ENCODE measurements at places on chromosomes 11 and 22.

- H3K27me3 ChIP-seq, result no peaks in the 10 kb centered on the region
- H3K4me3 ChIP-seq, result no peak overlapping the region
- H3K36me3 ChIP-seq, result no peaks in the 10 kb centered on the region
- no peak overlapping the region for H3K27ac ChIP-seq
These were observed 3900.0 kb upstream of the OR11H1 start for GRCh38 chr22:11627798-11628650.

GRCh38 chr22:19756288-19757128 lies 4.1 kb upstream of the TBX1 start:
- no peak overlapping the region for H3K27ac ChIP-seq
- no peaks in the 10 kb centered on the region for H3K36me3 ChIP-seq
- H3K27me3 ChIP-seq, result peaks cover 11% of the 10 kb centered on the region
- H3K4me1 ChIP-seq, result peaks cover 27% of the 10 kb centered on the region
- peak overlapping the region; percentile 58 for H3K4me3 ChIP-seq

- H3K36me3 ChIP-seq, result no peaks in the 10 kb centered on the region
- peak overlapping the region; percentile 80 for H3K27ac ChIP-seq
- H3K27me3 ChIP-seq, result no peaks in the 10 kb centered on the region
- H3K4me3 ChIP-seq, result no peak overlapping the region
- no peak for DNase-seq
These were observed 37.9 kb downstream of the CELF1 start for GRCh38 chr11:47514825-47515647.

DNA sequence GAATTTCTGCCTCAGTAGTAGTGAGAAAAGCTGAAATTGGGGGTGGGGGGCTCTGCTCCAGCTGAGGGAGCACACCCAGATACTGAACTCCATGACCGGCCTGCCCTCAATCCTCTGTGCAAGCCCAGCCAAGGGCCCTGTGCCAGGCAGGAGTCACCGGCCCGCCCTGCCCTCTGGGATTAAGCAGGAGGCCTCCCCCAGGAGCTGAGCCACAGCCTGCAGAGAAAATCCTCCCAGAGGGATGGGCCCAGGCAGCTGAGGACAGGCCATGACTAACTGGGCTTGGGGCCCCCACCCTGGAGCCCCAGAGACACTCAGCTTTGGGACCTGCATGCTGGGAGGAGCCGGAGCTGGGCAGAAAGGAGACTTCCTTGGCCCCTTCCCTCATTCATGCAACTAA lies 48.8 kb downstream of the MN1 start:
- peak overlapping the region; percentile 86 for H3K27ac ChIP-seq
- H3K4me3 ChIP-seq, result no peak overlapping the region
- peak; percentile 52 for DNase-seq
- H3K27me3 ChIP-seq, result no peaks in the 10 kb centered on the region

DNA sequence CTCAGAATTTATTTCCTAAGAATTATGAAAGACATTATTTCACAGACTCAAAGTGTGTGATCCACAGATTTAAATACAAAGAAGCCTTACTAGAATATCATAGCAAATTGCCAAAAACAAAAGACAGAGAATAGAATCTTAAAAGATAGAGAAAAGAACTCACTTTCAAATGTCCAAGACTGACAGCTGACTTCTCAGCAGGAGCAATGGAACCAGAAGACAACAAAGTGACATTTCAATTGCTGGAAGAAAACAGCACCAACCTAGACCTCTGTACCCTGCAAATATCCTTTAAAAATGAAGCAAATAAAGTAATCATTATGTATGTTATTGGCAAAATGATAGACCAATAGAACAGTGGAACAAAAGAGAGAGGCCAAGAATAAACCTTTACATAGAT lies 109.2 kb downstream of the TTC17 start:
- no peak for DNase-seq
- H3K4me1 ChIP-seq, result no peaks in the 10 kb centered on the region

DNA sequence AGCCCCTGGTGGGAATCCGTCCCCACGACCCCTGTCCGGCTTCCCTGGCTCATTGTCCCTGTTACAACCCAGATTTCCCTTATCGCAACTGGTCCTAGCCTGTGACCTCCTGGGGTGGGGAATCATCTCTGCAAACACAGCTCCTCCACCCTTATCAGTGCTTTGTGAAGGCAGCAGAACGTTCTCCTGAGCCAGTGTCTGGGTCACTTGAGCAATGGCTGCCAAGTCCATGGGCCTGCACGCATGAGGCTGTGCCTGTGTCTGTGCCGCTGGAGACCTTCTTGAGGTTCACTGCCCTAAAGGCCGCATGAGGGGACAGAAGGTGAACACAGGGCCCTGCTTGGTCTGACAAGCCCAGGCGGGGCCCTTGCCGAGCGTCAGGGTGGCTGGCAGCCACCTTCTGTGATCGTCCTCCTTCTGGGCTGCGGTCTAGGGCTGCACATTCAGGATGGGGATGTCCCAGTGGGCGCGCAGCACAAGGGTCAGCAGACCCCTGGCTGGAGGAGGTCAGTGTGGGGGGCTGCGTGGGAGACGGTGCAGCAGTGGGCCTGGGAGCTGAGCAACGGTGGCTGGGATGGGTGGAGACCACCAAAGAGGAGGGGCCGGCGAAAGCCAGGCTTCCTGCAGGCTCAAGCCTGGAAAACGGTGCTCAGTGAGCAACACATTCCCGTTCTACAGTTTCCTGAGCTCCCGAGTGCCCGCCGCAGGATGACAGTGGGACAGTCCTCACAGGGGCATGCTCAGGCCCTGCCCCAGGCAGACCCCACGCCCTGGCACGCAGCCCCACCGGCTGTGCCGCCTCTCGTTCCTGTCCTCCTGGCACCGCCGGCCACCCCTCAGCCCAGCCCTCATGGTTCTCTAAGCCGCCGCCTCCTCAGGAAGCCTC lies 74.1 kb downstream of the CDKN1C start:
- no peaks in the 10 kb centered on the region for H3K27me3 ChIP-seq
- no peaks in the 10 kb centered on the region for H3K36me3 ChIP-seq
- H3K4me3 ChIP-seq, result no peak overlapping the region
- H3K27ac ChIP-seq, result no peak overlapping the region
- H3K4me1 ChIP-seq, result peaks cover 18% of the 10 kb centered on the region
- no peak for DNase-seq

DNA sequence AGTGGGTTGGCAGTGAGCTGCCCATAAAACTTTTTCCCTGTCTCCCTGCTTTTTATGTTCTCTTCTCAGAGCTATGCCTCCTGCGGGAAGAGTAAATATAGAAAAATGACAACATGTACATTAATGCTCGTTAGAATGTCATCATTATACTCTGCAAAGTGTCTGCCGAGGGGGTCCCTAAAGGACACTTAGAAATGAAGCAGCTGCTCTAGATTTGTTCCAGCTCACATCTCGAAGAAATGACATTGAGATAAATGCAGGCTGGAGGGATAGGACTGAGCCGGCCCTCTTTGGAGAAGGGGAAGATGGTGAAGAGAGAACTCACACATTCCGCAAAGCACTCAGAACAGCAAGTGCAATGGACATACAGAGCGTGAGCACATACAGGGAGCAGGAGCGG lies 240.0 kb downstream of the NXPE2 start:
- no peaks in the 10 kb centered on the region for H3K27me3 ChIP-seq
- no peaks in the 10 kb centered on the region for H3K4me1 ChIP-seq
- no peak overlapping the region for H3K4me3 ChIP-seq
- H3K27ac ChIP-seq, result no peak overlapping the region
- no peak for DNase-seq

- no peaks in the 10 kb centered on the region for H3K36me3 ChIP-seq
- no peaks in the 10 kb centered on the region for H3K4me1 ChIP-seq
- no peak for DNase-seq
- H3K27me3 ChIP-seq, result no peaks in the 10 kb centered on the region
These were observed 204.4 kb upstream of the ANO5 start for GRCh38 chr11:21988477-21988876.

DNA sequence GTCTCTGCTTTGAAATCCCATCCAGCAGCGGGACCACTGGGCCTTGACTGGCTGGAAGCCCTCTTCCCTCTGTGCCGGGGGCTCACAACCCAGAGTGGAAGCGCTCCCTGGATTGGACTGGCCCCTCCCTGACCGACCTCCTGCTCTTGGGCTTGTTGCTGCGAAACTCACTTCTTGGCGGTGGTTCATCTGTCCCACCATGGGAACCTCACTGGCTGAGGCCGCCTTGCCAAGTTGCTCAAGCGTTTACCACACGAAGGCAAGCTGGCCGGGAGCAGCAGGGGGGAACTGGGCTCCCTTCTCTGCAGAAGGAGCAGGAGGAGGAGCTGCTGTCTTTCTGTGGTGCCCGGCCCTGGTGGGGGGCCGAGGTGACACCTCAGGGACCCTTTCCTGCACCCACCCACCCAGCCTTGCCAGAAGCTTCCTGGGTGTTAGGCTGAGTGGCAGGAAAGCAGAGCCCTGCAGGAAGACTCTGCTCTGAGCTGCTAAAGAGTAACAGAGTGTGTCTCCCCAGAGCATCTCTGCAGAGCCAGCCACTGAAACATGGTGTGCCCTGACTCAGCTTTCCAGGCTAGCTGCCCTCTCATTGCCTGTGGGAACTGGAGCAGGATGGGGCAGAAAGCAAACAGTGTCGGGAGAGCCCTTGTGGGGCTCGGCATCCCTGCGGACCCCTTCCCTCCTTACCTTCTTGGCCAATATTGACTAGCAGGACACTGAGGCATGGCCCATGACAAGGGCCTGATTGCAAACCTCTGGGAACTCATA lies 88.5 kb upstream of the ALX4 start:
- no peaks in the 10 kb centered on the region for H3K27me3 ChIP-seq
- no peak overlapping the region for H3K4me3 ChIP-seq
- DNase-seq, result no peak
- no peaks in the 10 kb centered on the region for H3K4me1 ChIP-seq
- H3K27ac ChIP-seq, result no peak overlapping the region

DNA sequence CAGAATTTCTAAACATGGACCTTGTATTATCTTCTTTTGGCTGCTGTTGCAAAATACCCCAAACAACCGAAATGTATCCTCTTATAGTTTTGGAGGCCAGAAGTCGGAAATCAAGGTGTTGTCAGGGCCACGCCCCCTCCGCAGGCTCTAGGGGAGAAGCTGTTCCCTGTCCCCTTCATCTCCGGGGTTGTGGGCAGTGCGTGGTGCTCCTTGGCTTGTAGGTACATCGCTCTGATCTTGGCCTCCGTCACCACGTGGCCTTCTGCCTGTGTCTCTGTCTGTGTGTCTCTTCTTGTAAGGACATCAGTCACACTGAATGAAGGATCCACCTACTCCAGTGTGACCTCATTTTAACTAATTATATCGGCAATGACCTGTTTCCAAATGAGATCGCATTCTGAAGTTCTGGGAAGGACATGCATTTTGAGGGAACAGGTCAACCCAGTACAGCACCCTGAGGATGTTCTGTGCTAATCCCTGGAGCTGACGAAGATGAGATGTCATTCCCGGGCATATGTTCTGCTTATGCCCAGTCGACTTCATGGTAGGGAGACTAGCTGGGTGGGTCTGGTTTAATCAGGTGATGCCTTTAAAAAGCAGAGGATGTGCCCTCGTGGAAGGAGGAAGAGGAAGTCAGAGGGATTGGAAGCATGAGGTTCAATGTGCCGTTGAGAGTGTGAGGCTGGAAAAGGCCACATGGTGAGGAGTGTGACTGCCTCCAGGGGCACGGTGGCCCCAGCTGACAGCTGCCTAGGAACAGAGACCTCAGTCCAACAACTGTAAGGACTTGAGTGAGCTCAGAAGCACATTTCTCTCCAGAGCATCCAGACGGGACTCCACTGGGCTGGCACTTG lies 531.1 kb downstream of the TBC1D22A start:
- H3K4me1 ChIP-seq, result peaks cover 6% of the 10 kb centered on the region
- no peak overlapping the region for H3K4me3 ChIP-seq
- peak overlapping the region; percentile 63 for H3K27ac ChIP-seq
- no peaks in the 10 kb centered on the region for H3K27me3 ChIP-seq

DNA sequence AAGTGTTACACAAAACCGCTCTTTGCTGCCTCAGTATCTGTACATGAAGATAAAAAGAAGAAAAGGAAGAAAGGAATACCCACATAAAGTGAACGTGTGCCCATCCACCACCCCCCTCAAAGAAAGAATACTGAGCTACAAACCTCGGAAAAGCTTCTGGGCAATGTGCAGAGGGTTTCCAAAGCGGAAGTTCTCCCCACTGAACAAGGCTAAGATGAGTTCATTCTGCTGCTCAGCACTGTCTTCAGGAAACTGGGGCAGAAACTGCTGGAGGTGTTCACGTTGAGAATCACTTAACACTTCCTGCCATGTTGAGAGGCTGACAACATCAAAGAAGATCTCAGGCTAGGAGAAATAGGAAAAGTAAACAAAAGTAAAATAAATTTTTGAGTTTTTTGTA lies 6.9 kb downstream of the NFRKB start:
- H3K27me3 ChIP-seq, result no peaks in the 10 kb centered on the region
- peaks cover 47% of the 10 kb centered on the region for H3K36me3 ChIP-seq
- no peak overlapping the region for H3K27ac ChIP-seq
- no peaks in the 10 kb centered on the region for H3K4me1 ChIP-seq

DNA sequence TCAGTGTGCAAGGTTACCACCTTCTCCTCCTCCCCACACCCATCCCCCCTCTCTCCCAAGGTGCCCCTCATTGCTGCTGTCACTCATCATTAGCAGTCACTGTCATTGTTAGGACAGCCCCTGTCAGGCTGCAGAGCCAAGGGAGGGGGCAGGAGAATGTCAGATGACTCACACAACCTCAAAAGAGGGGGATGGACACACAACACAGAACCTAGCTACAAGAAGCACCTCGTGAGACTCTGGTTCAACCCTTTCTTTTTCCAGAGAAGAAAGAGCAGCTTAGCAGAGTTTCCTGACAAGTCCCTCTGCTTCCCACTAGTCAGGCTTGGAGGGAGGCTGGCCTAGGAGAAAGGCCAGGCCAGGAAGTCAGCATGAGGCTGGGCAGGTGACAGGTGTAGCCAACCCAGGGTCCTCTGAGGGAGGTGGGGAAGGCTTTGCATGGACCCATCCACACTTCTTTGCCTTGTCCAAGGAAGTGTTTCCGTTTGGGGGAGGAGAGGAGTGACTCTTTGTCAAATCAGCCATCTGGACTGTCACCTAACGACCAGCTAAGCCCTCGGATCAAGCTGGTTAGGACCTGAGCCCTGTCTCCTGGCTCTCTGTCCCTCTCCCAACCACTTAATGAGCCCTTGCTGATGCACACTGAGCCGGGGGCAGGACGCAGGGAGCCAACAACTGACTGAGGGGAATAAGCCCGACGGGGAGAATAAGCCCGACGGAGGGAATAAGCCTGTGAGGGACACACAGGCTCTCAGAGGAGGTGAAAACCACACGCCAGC lies 18.3 kb downstream of the ADORA2A start:
- H3K36me3 ChIP-seq, result no peaks in the 10 kb centered on the region
- no peak overlapping the region for H3K27ac ChIP-seq
- H3K27me3 ChIP-seq, result no peaks in the 10 kb centered on the region
- H3K4me3 ChIP-seq, result no peak overlapping the region
- DNase-seq, result no peak

Data from thoracic aorta (tissue), 2 donors.